Fibroblast of skin of left quadriceps (primary cell): ENCODE measurements at places on chromosomes 2 and 18.

DNA sequence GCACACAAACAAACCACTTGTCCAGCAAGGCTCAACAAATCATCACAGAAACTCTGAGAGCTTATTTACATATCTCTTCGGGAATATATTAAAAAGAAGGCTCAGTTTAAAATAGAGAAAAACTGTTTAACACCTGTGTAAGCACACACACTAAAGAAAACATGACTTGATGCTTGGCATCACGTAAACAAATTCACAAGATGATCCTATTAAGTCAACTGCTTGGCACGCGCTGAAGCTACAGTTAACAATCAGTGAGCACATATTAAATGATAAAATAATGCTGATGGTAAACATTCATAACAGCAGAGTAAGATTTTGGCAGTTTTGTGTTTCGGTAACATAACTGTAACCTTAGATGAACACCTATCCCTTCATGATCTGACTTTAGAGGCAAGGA, 4.3 kb upstream of the HES6 start:
- no peak for DNase-seq

DNA sequence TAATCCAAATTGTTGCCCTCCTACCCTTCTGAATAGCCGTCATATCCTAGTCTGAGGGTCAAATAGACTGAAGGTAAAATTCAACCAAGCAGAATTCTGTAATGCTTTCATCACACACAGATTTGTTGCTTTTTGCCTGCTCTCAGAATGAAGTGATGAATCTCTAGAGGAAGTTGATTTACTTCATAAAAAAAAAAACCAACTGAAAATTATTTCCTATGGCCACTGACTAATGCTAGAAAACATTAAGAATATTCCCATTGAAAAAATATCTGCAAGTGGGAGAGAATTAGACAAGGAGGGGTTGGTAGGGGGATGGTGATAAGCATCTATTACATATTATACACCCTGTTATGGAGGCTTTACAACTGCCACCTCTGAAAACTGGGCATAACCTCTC, 2.3 kb upstream of the IL1RL2 start:
- DNase-seq, result no peak

DNA sequence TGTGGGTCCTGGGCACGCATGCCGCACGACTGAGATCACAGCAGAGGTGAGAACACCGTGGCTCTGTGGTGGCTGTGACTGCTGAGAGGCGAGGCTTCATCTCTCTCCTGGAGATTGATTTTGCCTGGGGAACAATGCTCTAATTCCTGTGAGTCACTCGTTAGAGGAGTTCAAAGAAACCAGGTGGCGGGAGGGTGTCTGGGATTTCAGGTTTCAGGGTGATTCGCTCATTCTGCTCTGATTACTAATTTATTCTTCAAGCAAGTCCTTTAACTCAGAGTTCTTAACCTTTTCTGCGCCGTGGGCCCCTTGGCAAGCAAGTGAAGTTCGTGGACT, 56.3 kb downstream of the GLI2 start:
- no peak for DNase-seq

GRCh38 chr2:37563375-37564015, 107.9 kb downstream of the CDC42EP3 start:
- DNase-seq, result no peak

- DNase-seq, result no peak
Measured at GRCh38 chr18:51988277-51988676, 351.7 kb upstream of the DCC start.

DNA sequence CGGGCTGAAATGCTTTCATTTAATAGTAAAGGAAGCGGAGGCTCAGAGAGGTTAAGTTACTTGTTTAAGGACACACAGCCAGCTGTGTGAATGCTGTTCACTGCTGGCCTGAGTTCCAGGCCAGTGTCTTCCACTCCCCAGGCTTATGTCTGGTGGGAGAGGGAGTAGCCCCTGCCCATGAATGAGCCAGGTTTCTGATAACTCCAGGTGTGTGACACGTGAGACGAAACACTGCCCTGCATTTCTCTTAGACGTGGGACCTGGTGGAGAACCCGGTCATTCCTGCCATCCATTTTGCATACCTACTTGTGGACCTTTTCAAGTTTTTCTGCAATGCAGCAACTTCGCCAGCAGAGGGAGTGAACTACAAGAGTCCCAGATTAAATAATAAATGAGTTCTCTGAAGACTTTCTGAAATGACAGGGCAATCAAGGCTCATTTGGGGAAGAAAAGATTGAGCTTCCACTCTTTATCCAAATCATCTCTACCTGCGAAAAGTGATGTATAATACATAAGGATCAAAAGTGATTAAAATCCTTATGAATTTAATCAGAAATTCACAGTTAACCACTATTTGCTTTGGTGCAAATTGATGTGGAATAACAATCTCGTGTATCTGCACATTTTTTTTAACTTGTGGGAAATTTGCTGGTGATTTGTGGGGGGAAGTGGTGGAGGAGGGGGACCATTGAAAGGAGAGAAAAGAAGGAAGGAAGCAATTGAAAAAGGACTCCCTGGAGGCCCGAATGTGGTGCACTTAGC, 79.4 kb upstream of the ASB18 start:
- peak; percentile 51 for DNase-seq

DNA sequence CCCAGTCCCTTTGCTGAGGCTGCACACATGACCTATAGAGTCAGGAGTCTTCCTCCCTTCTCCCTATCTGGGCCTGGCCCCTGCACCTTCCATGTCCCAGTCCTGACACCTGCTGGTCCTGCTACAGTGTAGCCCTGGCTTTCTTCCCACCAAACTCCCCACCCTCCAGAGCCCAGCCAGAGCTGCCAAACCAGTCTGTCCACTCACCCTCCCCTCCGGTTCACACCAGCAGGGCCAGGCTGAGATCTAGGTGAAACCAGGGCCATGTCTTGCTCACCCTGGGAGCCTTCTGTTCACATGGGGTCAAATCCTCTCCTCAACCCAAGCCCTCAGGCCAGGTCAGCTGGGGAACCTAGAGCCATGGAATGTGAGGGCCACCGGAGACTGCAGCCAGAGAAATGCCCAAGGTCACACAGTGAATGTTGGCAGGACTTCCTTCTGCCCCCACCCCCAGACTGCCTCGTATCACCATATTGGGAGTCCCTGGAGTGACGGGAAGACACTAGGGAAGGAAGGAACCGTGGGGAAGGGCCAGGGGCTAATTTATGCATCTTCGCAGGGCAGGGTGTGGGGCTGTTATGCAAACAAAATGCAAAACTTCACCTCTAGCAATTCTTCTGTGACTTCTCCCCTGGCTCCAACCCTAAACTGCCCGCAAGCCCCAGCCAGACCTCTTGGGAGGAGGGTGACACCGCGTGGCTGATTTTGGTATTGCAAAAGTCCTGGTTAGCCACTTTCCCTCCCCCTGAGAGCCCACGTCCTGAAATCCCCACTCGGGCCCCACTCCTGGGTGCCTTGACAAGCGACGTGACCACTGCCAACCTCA, 14.6 kb downstream of the TNS1 start:
- DNase-seq, result no peak

DNA sequence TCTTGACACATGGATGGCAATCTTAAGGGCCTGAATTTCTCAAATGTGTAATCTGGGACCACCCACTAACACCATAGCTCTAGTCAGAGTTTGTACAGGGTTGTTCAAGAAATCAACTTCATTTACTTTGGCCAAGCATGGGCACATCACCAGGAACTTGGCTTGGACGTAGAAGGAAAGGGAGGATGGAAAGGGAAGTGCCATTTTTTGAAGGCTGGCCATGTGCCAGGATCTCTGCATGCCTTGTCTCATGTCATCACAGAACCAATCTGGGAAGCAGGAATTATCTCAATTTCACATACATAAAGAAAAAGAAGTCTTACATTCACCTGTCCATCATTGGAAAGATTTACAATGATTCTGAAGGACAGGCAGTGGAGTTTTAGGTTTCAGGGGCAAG, 128.1 kb downstream of the ANTXR1 start:
- DNase-seq, result no peak

- DNase-seq, result no peak
Measured at GRCh38 chr18:79070486-79070885, 1.3 kb downstream of the ATP9B start.

DNA sequence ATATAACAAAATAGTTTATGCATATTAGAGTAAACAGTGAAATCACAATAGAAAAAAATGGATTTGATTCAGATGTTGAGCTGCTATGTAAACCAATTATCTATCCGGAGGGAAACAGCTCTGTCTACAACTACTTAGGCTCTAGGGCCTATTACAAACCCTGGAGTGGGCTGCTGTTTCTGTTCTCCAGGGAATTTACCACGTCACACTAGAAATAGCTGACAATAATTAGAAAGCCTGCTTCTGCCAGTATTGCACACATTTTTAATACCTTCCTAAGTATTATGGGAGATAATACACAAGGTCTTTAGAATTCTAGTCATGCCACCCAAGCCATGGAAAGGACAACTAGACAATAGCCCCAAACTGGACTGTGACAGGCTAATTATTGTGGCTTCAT, 411.1 kb downstream of the FIGN start:
- no peak for DNase-seq

GRCh38 chr2:62178741-62179271, 17.1 kb upstream of the B3GNT2 start:
- DNase-seq, result no peak

DNA sequence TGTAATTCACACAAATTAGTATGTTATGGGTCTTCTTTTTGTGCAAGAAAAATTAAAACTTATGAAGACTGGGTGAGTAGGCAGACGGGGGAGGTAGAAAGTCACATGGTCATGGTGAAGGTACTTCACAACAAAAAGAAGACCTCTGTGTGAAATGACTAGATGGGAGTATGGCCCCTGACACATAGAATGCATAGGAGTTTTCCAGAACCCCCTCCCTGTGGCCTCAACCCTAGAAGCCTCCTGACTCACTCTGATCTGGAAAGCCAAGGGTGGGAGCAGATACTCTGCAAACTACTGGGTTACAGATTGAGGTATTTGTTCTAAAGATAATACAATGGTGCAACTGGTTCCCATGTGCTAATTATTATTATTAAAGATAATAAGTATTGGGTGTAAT, 23.2 kb downstream of the SATB2 start:
- DNase-seq, result no peak

DNA sequence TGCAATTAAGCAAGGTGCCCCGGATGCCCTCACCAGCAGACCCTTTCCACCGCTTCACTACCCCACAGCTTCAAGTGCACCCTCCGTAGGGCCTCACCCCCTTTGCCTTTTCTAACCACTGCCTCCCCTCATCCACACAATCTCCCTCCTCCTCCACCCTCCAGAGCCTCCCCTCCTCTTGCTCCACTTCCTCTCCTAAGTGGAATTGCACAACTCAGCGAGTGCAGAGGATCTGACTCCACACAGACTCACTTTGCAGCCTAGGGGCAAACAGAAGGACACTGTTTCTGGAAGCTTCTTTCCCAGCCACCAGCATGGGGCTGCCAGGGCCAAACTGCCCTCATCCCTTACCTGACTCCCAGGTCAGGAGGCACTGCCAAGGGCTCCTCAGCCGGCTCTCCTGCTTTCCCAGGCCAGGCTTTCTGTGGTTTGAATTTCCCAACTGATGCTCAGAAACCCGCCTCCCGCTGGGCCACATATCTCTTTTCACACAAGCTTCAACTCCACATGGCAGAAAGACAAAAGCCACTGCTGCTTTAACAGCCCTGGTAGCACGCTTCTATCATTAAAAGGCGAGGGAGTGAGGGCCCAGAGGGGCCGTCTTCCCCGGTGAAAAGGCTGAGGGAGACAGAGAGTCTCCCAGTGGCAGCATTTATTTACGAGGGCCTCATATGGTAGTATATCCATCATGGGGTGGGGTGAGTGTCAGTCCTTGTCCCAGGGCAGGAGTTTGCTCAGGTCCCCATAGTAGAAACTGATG, 74.7 kb upstream of the MGAT4A start:
- DNase-seq, result peak; percentile 16

DNA sequence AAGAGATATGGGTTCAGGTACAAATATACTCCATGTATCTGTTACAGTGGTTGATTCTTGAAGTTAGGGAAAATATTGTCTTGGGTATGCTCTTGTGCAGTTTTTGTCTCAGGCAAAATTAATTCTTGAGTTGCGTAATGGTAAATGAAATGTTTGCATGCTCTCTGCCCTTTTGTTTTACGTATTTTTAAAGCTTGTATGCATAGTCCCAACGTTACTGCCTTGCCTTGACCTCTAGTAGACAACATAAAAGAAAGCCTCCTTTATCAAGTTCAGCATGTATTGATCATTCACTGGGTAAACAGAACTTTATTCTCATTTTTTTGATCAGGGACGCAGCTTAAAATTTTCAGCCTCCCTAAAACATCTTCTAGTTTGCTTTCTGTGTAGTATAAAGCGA, 283.1 kb downstream of the THSD7B start:
- no peak for DNase-seq

DNA sequence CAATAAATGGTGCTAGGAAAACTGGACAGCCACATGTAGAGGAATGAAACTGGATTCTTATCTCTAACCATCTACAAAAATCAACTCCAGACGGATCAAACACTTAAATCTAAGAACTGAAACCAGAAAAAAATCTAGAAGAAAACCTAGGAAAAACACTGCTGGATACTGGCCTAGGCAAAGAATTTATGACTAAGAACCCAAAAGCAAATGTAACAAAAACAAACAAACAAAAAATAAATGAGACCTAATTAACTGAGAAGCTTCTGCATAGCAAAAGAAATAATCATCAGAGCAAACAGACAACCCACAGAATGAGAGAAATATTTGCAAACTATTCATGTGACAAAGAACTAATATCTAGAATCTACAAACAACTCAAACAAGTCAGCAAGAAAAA, 314.0 kb upstream of the REV1 start:
- DNase-seq, result no peak

- DNase-seq, result no peak
Measured at GRCh38 chr2:42855221-42855970, 63.0 kb upstream of the HAAO start.

DNA sequence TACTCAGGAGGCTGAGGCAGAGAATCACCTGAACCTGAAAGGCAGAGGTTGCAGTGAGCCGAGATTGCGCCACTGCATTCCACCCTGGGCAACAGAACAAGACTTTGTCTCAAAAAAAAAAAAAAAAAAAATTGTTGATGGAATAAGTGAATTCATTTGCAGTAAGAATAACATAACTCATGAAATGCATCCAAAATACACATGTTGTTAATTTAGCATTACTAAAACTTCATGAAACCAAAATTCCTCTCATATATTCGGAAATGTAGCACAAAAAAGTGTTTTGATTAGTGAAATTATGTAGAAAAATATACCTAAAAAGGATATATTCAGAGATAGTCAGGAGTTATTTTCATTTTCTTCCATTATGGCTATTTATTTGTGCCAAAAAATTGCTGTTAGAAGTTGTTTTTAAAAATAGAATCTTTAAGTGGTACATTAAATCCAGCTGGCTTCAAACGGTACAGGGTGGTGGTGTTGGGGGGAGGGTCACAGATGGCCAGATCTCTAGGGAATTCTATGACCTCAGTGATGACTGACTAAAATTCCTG, 78.2 kb upstream of the UGP2 start:
- peak; percentile 74 for DNase-seq
